Stimulated activated CD4-positive, alpha-beta T cell treated with anti-CD3 and anti-CD28 coated beads, Interleukin-15, amount 100 ng/mL, for 48 hours (primary cell): ENCODE measurements at places on chromosomes 3 and 15.

DNA sequence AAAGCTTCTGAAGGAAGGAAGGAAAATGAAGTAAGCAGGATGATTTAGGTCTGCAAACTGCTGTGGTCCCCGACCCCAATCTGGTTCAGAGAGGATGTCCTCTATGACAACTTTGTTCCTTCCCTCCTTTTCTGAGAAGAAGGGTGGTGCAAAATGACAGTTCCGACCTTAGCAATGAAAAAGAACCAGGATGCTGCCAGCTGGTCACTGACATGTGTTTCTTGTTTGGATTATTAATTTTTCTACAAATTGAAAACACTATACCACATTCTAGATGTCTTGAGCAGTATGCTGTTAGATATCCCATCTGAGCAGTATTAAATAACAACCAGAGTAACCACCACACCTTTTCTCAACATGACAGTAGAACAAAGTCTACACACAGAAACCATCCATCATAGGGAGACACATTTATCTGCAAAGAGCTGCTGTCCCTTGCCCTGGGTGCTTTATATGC is 27.5 kb downstream of the CDCP1 start:
- DNase-seq = no peak

DNA sequence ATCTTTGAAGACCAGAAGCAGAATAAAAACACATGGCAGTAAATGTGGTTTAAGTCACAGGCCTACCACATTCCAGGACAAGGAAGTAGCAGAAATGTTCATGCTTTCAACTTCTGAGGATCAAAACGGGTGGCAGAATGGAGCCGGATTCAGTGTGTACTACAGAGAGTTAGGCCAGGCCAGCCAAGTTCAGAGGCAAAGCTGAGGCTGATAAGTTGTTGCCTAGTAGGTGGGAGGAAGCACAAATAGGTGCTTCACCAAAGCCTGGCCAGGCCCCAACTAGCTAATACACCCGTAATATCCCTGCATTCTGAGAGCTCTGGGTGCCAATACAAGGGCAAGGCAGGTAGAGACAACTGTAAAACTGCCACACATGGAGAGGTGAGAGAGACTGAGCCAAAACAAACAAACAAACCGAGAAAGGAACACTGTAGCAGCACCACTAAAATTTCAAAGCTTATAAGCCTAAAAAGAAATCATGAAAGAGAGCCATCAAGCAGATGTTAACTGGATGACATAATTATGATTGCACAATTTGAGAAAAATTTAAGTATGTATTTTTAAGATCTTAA is 156.4 kb upstream of the CBLB start:
- no peak for DNase-seq

DNA sequence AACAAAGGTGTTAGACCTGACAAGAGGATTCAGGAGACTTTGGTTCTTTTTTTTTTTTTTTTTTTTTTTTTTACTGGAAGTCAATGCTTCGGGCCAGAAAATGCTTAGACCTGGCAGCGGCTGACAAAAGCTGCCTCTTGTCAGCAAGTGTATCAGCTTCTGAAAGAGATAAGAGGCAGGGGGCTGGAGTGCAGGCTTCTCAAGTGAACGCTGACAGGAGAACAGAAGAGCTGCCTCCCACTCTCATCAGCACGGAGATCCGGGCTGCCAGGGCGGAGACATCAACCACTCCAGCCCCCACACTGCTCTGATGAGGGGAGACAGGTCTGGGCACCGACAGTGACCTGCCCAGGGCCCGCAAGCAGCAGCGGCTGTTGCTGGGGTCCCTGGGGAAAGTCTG is 9.4 kb upstream of the SCN5A start:
- no peak for DNase-seq

GRCh38 chr3:25229586-25229985 is 198.5 kb upstream of the RARB start:
- no peak for DNase-seq

- no peak for DNase-seq
Measured at GRCh38 chr3:56488812-56489600, 20.7 kb upstream of the ERC2 start.

GRCh38 chr3:108388136-108389132 is 92.1 kb downstream of the HHLA2 start:
- DNase-seq = no peak

DNA sequence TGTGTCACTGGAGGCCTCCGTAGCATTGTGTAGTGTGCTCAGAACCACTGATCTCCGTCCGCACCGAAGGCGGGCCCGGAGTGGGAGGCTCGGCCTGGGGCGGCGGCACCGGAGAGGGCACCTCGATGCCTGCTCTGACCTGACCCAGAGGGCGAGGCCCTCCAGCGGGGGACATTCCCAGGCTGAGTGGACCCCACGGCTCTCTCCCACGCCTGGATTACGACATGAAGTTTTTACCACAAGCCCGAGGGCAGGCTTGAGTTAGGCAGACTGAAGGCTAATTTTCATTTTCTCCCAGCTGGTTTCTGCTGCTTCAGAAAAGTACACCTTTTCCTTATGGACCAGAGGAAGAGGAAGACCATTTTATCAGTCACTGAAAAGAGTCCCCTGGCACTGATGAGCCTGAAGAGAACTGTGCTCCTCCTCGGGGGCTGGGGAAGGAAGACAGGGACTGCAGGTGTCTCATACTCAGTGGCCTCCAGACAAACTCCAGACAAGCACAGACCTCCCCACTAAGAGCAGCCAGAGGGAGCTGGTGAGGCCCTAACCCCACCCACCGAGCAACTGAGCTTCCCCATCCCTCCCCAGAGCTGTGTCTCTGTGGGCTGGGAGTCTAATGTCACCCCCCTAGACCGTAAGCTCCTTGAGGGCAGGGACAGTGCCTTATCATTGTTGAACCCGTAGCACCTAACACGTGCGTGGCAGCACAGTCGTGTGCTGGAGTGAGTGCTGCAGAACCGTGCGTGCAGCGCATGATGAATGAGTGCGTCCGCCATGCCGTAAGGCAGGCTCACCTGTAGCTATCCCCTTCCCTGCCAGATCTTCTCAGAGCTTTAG is 74.5 kb upstream of the BLM start:
- no peak for DNase-seq

DNA sequence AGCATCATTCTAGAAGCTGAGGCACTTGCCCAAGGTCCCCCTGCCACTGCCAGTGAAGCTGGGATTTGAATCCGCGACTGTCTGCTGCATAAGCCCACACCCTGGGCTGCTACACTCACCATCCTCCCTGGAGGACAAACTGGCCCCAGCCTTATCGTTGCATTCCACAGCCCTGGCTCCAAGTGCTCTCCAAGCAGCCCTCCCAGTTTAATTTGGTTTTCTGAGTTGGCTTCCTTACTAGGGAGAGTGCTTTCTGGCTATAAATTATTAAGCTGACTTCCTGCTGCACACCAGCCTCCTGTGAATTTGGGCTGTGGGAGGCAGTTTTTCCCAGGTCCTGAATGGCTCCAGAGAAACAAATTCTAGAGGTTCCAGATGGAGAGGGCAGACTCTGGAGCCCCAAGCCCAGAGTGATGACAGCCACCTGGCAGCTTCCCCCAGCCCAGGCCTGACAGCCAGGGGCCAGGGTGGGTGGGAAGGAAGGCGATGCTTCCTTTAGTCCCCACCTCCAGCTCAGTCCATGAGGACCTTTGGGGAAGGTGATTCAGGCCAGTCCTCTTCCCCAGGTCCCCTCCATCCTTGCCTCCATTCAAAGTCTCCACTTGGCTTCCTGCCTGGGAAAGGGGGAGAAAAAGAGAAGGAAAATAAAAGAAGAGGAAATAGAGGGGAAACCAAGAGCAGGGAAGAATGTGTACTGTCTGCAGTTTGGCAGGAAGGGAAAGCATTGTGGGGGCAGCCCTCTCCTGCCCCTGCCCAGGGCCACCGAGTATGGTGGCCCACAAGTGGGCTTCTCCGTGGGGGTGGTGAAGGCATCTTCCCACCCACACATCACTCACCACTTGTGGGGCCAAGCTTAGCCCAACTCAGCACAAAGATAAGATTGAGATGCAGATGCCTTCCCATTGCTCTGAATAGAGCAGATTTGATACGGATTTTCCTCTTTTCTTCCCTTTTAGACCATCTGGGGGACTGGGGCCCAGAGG is 69.6 kb downstream of the SEMA5B start:
- DNase-seq = no peak

GRCh38 chr15:40937762-40938535 is 8.8 kb downstream of the DLL4 start:
- DNase-seq = no peak

- DNase-seq = no peak
Measured at GRCh38 chr3:69687641-69688040, 51.6 kb upstream of the MITF start.

DNA sequence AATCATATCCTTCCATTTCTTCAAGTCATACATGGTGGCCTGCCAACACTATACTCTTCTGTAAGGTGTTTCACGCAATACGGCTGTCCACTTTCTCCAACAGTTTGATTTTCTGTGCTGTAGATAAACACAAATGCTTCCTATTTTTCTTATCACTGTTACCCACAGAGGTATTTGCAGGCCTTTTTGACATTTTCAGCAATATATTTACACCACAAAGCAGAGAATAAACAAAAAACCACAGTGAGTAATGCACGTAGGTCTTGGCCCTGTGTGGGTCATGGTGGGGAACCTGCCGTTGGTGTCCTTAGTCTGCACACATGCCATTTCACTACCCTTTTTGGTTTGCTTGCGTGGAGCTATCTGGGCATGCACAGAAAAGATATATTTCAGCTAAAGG is 59.5 kb downstream of the LRRC28 start:
- DNase-seq = no peak

GRCh38 chr3:183386651-183387050 is 41.8 kb downstream of the MCF2L2 start:
- DNase-seq = no peak

GRCh38 chr3:67704322-67704721 is 49.9 kb upstream of the SUCLG2 start:
- DNase-seq = no peak

DNA sequence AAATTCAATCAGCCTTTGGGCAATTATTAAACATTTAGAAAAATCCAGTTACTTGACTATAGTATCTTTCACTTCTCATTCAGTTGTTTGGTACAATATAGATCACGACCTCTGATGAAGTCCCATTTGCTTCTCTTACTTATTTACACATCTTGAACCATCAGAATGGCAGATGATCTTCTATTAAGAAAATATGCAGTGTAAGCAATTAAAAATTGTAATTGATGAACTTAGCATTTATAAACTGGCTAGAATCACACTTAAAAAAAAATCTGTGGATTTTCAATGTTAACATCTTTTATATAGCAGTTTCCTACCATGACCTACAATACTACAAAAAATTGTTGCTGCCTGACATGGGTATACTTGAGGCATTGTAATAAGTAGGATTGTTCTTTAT is 395.5 kb upstream of the CNTN4 start:
- no peak for DNase-seq

DNA sequence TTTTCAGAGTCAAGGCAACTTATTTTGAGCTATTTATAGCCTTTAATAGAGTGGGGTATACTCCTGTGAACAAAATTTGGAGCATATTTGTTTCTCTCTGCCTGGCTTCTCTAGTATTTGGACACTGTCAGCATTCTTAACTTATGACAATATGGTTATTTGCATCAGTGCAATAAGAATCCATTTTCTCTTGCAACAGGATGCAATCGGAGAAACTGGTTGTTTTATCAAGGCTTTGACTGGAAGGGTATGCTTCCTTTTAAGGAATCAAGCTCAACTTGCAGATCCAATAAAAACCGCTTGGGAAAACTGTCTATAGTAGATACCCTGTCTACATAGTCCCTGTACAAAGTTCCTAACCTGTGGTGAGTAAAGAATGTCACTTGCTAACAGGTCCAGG is 106.7 kb downstream of the DPH6 start:
- DNase-seq = no peak

DNA sequence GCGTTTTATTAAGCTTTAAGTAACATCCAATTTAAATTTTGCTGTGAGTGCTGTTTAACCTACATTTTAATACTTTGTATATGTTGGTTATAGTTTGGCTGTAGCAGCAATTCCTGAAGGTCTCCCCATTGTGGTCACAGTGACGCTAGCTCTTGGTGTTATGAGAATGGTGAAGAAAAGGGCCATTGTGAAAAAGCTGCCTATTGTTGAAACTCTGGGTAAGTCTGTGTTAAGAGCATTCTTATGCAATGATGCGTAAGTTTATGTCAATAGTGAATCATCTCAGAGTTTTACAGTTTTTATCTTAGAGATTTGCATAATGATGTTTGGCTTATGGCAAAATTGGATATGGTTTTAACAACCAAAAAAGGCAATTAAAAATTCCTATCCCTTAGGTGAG is 62.7 kb downstream of the ASTE1 start:
- DNase-seq = no peak

DNA sequence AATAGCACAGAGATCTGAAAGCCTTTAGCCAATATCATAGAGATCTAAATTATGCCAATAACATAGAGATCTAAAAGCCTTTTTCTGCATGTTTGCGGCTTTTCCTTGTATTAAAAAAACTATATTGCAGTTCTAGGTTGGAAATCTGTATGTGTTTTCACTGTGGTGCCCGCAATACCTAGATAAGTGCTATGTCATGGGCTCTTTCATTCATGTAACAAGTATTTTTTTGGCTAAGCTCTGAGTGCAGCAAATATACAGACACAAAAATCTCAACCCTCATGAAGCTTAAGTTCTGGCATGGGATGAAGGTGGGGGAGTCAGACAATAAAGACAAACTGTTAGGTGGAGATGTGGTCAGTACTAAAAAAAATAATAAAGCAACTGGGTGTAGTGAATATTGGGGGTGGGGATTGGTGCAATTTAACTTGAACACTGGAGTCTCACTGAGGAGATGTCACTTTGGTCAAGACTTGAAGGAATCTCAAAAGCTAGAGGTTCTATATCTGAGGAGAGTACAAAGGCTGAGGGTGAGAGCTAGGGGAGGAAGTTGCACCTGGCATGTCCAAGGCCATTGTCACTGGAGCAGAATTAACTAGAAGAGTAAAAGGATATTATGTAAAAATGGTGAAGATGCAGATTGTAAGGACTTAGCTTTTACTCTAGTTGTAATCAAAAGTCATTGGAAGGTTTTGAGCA is 973 bp downstream of the BUB1B start:
- no peak for DNase-seq

DNA sequence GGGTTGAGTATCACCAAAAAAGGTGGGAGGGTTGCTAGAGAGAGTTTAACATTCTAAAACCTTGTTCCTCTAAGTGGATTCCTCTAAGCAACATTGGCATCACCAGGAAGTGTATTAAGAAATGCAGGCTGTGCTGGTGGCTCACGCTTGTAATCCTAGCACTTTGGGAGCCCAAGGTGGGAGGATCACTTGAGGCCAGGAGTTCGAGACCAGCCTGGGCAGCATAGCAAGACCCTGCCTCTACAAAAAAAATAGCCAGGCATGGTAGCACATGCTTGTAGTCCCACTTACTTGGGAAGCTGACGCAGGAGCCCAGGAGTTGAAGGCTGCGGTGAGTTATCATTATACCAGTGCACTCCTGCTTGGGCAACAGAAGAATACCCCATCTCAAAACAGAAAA is 4.6 kb downstream of the MYNN start:
- no peak for DNase-seq
